ENCODE measurements at places on chromosomes 2 and 18.

GRCh38 chr18:44958455-44958854 lies 277.8 kb downstream of the SETBP1 start:
- no peak for DNase-seq

DNA sequence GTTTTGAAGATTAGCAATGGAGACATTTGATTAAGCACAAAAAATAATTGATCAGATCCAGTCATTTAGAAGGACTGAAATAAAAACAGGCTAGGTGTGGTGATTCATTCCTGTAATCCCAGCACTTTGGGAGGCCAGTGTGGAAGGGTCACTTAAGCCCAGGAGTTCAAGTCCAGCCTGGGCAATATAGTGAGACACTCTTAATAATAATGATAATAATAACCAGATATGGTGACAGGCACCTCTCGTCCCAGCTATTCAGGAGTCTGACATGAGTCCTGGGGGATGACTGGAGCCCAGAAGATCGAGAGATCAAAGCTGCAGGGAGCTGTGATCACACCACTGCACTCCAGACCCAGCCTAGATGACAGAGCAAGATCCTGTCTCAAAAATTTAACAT lies 3.5 kb upstream of the FN1 start:
- DNase-seq, result no peak

- no peak for DNase-seq
Observed at GRCh38 chr2:75053484-75054112, 95.2 kb downstream of the POLE4 start.

- no peak for DNase-seq
Observed at GRCh38 chr18:24543086-24543794, 82.8 kb downstream of the HRH4 start.

GRCh38 chr2:235467588-235467987 lies 26.3 kb upstream of the AGAP1 start:
- no peak for DNase-seq

GRCh38 chr18:44195394-44196140 lies 485.1 kb upstream of the SETBP1 start:
- DNase-seq, result no peak
